Thoracic aorta (tissue), 2 donors: ENCODE measurements at places on chromosomes 4 and X.

DNA sequence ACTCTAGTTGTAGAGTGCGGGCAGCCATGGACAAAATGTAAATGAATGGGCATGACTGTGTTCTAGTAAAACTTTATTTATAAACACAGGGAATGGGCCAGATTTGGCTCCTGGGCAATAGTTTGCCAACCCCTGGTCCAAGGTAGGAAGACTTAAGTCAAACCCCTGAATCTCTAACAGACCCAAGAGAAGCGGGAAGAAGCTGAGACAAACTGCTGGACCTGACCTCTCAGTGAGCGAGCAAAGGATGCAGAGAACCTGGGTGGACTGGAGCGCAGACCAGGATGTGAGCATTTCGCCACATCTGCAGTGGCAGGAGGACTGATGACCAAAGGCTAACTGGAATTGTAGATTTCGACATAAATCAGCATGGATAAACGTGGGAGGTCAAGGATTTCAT is 201.6 kb downstream of the STIM2 start:
- DNase-seq, result no peak

DNA sequence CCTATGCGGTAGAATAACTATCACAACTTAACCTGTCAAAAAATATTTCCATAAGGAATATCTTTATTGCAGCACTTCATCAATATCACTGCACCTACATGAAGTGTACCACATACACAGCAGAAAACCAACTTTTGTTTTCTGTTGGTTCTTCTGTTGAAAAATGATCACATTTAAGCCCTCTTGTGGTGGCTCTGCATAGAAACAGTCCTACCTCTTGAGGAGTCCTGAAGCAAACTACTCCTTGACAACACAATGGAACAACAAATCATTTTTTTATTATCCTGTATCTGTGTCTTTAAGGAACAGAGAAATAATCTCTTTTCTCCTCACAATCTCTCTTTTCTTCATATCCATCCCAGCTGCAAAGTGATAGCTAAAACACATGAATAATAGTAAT is 39.8 kb upstream of the ATOH1 start:
- no peak for DNase-seq

DNA sequence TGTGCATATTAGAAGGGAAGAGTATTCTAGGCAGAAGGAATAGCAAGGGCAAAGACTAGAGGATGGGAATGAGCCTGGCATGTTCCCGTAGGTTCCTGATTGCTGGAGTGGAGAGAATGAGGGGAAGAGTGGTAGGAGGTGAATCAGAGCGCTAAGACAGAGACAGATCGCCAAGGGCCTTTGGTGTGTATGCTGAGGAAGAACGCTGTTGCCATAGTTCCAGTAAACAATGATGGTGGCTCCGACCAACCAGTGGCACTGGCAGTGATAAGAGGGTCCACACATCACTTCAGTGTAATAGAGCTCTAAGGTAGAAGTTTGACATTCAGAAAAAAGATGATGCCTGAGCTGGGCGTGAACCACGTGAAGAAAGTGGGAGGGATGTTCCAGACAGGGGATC is 966 bp downstream of the TBC1D25 start:
- no peak for DNase-seq

DNA sequence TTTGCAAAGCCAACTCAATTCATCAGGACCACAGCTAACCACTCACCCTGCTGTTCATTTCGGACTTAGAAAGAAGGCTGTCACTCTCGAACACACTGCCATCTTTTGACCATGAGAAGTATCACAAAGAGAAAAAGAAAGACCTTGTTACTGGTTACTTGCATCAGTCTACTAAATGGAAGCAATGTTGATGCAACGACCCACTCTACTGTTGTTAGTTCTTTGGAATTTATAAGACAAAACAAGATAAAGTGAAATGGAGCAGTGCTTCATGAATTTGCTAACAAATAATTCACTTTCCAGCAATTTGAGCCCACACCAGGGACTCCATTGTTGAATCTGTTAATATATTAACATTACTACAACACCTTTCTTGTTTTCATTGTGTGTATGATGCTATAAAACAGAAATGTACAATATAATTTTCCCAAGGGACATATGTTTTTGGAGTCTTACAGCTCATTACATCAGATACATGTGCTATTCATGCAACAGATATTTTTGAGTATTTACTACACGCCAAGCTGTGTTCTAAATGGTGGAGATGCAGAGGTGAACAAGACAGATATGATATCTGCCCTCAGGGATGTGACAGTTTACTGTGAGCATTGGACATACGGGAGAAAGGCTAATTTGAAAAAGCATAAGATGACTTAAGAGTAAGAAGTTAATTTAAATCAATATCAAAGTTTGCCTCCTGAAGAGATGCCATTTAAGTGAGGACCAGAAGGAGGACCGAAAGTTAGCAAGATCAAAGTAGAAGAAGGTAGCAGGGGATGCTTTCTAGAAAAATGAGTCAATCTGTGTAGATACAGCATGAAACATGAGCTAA is 87.2 kb downstream of the AREG start:
- no peak for DNase-seq

DNA sequence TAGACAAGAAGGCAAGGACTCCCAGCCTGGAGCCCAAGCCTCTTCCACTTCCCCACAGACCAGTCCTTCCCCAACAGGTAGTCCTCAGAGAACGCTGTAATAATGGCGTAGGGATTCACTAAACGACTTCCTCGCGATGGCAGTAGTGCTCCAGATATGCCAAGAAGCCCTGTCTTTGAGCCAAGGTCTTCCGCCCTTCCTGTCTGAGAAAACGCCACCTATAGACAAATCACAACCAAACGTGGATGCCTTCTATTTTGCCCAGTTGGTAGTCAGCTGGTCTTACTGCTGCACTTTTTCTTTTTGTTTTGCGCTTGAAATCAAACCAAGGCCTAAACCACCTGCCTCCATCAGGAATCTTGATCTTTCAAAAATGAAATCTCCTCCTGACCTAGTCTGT is 203.3 kb downstream of the OR13H1 start:
- DNase-seq, result no peak

DNA sequence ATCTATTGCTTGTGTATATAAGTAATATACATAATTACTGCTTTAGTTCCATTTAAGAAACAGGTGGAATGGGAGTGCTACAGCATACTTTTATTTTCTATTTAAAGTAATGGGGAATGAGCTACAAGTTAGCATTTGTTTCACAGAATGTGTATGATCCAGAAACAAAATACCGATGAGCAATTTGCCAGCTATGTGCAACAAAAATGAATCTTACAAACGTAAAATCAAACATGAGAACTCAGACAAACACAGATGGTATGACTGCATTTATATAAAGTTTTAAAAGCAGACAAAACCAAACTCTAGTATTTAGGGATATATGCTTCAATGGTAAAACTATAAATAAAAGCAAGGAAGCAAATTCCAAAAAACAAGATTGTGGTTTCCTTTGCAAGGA is 141.7 kb downstream of the PAPSS1 start:
- DNase-seq, result no peak

GRCh38 chr4:2767046-2767704 is 11.0 kb upstream of the TNIP2 start:
- DNase-seq, result no peak

GRCh38 chrX:70262952-70263567 is 3.1 kb upstream of the P2RY4 start:
- no peak for DNase-seq

DNA sequence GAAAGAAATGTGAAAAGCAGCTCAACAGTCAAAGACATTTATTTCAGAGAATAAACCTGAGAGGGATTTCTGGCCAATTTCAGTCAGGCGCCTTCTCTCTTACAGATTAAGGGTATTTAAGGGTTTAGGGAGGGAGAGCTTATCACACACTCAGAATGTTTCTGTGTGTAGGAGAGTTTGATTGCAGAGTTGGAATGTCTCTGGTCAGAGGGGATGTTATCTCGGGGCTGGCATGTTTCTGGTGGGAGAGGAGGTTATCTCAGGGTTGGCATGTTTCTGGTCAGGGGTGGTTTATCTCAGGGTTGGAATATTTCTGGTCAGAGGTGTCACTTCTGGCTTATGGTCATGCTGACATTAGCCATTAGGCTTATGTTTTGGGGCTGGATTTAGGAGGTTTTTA is 1920.5 kb upstream of the PCDH7 start:
- DNase-seq, result no peak

GRCh38 chr4:183329954-183330742 is 7.9 kb upstream of the CLDN24 start:
- no peak for DNase-seq
